ENCODE measurements at places on chromosomes 7 and 10.

DNA sequence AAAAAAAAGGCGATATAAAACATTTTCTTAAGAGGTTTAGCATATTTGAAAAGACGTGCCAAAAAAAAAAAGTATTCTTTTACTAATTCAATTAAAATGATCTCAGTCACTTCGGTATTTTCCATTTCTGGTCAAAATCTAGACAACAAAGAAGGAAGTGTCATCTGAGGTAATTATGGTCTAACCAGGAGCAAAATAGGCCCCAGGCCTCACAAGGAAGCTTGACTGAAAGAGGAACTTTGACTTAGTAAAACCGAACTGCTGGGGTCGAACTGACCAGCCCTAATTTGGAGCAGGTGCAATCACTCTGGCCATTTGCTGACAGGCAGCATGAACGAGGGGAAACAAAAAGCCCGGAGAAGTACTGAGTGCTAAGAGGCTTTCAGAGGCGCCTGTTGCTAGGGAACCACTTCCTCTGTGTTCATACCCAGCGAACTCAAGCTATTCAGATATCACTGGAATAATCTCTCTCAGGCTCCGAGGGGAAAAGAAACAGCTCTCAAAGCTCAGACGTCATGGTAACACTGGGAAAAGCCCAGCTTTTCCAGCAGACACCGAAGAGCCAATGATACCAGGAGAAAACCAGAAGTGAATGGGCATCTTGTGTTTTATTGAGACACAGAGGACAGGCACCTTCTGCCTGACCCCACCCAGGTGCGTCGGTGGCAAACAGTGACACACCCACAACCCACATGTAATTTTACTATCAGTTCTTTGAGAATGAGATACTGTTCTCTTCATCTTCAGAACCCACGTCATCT, 126.5 kb downstream of the FAM107B start:
- no peak for DNase-seq

DNA sequence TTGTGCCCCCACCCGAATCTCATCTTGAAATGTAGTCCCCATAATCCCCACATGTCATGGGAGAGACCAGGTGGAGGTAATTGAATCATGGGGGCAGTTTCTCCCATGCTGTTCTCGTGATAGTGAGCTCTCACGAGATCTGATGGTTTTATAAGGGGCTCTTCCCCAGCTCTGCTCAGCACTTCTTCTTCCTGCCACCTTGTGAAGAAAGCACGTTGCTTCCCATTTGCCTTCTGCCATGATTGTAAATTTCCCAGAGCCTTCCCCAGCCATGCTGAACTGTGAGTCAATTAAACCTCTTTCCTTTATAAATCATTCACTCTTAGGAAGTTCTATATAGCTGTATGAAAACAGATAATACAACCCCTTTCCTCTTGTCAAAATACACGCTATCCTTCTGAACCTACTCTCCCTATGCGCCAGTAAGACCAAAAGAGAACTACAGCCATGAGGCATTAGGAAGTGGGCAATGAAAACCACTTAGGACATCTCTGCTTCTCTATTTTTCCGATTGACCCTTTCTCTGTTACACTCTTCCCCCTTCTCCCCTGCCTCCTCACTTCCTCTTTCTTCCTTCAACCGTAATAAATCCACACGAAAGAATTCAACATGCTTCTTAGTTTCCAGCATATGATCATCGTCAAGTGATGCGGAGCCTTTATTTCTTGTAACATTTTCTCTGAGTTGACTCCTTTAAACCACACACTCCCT, 101.2 kb upstream of the WDR11 start:
- no peak for DNase-seq

GRCh38 chr7:141866974-141867373, 25.7 kb upstream of the PRSS37 start:
- DNase-seq: no peak

DNA sequence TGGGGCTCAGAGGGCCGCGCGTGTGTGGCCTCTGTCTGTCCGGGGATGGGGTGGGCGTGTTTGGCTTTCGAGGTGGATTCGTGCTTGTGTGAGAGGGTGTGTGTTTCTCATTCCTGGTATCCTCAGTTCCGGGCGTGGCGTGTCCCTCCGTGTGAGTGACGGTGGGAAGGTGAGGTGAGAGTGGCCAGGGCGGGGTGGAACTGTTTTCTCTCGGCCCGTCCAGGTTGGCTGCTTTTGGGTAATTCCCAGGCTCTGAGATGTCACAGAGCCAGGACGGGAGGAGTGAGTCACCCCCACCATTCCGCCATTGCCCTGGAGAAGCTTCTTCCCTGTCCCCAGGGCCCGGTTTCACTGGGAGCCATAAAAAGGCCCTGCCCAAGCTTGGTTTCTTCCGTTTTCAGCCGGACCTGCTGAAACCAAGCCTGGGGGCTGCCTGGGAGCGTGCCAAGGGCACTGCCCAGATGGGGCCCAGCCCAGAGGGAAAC, 21.3 kb upstream of the CLDN4 start:
- DNase-seq: no peak

DNA sequence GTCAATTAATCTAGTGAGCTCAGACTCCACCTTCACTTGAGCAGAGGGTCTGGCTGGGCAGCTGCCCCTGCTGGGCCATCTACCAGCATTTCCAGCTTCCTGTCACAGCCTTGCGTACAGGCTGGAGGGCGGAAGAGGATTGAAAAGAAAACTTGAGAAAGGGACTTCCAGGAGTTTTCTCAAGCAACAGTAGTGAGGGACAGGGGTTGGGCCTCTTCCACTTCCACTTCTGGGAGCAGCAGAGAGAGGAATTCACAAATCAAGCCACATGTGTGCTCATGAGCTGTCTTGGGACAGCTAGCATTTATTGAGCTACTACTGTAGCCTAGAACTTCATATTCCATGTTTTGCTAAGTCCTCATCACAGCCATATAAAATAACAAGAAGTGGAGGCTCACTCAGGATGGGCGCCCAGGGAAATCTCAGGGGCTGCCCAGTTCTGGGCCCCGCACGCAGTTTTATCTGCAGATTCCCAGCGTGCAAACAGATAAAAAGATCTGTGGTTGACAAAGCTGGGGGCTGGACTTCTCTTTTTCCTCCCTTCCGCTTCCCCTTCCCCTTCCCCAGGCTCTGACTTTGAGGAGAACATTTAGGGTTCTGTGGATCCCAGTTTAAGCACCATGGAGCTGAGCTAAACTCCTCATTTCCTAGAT, 135.8 kb downstream of the RGS10 start:
- DNase-seq: no peak

DNA sequence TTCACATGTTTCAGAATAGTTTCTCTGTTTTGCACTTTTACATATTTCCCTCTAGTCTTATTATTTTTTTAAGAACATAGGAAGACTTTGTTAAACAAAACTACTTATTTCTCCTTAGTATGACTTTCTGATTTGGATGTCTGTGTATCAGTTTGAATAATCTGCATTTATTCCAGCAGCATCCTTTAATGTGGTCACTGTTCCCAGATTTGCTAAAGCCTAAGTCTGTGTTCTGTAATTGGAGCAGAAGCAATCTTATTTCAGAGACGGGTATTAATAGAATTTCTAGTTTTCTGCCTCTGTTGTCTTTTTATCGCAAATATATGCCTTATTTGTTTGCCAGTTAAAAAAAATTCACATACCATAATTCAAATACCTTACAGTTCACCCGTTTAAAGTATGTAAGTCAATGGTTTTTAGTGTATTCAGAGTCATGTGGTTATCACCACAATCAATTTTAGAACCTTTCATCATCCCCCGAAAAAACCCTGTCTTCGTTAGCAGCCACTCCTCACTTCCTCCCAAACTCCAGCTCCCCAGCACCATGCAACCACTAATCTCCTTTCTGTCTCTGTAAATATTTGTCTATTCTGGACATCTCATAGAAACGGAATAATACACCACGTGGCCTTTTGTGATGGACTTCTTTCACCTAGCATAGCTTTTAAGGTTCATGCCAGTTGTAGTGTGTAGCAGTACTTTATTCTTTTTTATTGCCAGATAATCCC, 58.7 kb downstream of the INPP5F start:
- no peak for DNase-seq

Data from SW 1271 (cell line).